H4 (cell line): ENCODE measurements at places on chromosomes 16 and 17. TPM values are rescaled to one million over a fixed set of nuclear protein-coding genes. Genes with fewer than 3 reads are reported as not detected.

GRCh38 chr17:17815062-17815406 is 21.8 kb downstream of the SREBF1 start:
- DNase-seq = no peak

GRCh38 chr17:8887834-8888703 is 20.6 kb upstream of the PIK3R6 start:
- peak; percentile 67 for DNase-seq

- DNase-seq = no peak
Observed at GRCh38 chr16:57870753-57871454, 68.6 kb upstream of the KIFC3 start.

DNA sequence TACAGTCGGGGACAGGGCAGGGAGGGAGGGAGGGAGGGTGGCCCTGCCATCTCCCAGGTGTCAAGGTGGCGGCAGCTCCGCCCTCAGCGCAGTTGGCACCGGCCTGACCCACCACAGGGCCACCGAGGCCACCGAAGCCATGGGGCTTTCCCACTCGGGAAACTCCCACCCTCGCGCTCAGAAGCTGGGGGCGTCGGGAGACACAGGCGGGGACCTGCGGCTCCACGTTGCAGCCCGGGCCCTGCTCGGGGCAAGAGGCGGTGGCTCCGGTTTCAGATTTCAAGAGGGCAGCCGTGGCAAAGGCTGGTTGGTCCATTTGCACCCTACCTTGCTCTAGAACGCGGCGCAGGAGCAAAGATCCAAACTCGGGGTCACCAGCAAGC is 544 bp downstream of the CYB561 start:
- DNase-seq = no peak

- DNase-seq = no peak
Observed at GRCh38 chr17:37774504-37774903, 29.6 kb upstream of the HNF1B start.

DNA sequence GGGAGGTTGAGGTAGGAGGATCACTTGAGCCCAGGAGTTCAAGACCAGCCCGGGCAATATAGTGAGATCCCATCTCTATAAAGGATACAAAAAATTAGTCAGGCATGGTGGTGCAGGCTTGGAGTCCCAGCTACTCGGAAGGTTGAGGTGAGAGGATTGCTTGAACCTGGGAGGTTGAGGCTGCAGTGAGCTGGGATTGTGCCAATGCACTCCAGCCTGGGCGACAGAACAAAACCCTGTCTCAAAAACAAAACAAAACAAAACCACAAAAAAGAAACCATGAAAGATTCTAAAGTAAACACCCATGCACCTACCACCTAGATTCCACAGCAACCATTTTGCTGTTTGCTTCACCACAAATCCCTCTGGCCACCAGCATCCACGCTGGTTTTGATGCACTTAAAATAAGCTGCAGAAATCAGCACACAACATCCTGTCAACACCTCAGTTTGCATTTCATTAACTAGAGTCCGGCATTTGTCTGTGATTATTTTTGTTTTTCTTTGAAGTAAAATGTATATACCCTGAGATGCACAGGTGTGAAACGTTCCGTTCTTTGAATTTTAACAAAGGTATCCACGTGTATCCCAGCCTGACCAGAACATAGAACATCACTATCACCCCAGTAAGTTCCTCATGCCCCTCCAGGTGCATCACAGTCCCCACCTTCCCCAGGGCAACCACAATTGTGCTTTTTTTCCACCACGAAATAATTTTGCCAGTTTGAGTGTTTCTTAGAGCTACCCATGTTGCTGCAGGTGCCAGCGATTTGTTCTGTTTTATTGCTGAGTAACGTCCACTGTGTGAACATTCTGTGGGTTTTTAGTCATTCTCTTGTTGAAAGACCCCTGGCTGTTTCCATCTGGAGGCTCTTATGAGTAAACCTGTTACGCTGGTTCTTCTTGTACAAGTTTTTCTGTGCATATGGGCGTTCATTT is 191.5 kb downstream of the SEC14L1 start:
- DNase-seq = peak; percentile 91

Gene CACNA1H
- 1.4 and 2.0 TPM in 2 replicates for total RNA-seq
